AG04450 (cell line): ENCODE measurements at places on chromosomes 4 and X.
A peak's percentile ranks its signal among the peaks of the same experiment; 100 is the strongest.

DNA sequence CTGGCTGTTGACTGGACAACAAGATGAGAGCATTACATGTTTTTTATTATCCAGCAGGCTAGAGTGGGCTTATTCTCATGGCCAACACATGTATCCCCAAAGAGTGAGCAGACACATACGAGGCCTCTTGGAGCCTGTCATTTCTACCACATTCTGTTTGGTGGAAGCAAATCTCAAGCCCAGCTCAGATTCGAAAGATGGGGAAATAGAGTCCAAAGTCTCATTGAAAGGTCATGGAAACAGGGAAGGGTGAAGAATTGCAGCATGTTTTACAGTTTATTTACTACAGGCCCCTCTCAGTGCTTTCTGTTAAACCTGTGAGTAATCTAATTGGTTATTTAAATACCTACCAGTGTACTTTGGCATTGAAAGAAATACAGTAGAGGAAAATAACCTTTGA is 108.6 kb downstream of the FRAS1 start:
- DNase-seq: no peak

DNA sequence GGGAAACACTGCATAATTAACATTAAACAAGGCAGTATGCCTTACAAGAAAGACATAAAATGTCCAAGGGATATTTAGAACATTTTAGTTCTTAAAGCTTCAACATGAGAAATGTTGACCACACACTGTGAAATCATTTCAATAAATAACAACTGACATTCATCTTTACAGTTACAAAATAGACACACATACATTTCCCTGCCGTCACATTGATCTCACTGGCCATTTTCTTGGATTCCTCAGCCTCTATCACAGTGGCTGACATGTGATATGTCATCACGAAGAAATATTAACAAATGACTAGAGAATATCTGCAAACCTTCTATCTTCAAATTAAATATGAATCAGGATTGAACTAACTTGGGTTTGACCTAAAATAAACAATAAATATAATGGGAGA is 1.9 kb downstream of the CXCL2 start:
- no peak for DNase-seq

DNA sequence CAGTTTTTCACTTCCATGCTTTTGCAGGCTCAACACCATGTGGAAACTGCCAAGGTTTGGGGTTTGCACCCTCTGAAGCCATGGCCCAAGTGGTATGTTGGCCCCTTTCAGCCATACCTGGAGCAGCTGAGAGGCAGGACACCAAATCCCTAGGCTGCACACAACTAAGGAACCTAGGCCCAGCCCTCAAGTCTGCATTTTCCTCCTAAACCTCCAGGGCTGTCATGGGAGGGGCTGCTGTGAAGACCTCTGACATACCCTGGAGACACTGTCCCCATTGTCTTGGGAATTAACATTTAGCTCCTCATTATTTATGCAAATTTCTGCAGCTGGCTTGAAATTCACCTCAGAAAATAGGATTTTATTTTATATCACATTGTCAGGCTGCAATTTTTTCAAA is 856.1 kb downstream of the TECRL start:
- DNase-seq: no peak

DNA sequence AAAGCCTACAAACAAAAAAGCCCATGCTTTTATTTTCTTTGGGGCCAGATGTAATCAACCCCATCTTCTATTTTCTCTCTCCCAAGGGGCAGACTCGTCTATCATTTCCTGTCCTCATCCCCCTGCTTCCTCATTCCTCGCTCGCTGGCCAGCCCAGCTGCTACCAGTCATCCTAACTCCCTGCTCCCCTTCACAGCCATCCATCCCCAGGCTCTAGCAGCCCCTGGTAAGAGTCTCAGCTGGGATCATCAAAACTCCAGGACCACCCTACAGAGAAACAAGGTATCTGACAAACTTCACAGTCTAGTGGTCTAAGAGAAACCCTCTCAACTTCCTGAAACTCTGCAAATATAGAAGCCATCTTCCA is 23.6 kb downstream of the SH3KBP1 start:
- DNase-seq: no peak

- no peak for DNase-seq
Observed at GRCh38 chr4:92488496-92488895, 184.7 kb downstream of the GRID2 start.

DNA sequence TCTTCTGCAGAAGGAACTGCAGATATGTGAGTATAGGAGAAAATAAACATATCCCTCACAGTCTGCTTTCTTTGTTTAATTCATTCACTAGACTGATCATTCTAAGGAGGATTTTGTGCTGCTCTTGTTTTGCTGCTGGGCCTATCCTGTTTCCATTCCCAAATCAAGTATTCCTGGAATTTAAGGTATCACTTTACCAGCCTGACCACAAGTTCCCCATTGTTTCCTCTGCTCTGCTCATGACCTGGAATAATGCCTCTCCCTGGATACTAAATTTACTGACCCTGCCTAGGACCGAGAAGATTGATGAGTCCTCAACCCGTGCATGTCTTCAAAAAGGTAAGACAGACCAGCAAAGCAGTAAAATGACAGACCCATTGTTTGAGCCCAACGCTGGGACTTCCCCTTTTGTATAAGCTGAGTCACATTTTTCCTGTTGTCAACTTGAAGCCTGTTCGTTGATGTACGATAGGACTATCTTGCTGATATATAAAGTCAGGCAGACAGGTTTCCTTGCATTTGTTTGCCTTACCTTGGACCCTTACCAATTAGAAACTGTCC is 85.5 kb upstream of the TET2 start:
- no peak for DNase-seq

- no peak for DNase-seq
Observed at GRCh38 chrX:150157291-150157690, 205.8 kb upstream of the MAMLD1 start.

DNA sequence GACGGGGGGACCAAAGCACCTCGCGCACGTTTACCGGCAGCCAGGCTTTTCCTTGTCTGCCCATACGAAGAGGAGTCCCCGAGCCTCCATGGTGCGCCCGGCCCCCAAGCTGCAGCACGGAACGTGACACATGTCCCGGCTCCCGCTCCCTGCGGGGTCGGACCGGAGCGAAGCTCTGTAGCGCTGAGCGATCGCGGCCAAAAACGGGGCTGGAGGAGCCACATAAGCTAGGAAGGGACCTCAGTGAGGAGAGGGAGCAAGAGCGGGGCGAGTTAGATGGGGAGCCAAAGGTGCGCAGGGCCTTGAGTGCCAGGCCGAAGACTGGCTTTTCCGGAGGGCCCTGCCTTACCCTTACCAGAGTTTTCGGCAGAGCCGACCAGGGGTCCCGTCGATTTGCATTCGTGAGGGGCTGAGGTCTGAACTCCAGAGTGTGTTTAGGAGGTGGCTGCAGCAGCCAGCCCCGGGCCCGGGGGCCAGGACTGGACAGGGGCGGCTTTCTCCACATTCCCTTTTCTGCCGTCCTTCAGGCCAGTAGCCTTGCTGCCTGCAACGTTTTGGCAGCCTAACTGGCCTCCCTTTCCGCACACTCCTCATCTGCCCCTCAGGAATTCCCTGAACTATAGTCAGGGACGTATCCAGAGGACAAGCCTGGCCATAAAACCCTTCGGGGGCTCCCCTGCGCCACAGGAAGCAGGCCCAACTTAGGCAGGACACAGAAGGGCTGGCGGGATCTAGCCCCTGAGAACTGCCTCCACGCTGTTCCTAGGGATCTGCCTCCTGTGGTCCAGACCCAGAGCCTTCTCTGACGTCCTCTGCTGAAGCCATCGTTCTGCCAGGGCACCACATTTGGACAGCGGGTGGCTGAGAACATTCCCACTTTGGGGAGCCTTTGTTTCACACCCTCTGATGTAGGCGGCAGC is 689 bp downstream of the SSR4 start:
- no peak for DNase-seq

GRCh38 chr4:77044461-77045150 is 31.2 kb downstream of the CCNI start:
- no peak for DNase-seq

- DNase-seq: peak; percentile 23
Observed at GRCh38 chr4:114156371-114156770, 176.9 kb upstream of the ARSJ start.

GRCh38 chr4:165931741-165932140 is 58.7 kb downstream of the TLL1 start:
- no peak for DNase-seq

GRCh38 chr4:80685214-80685613 is 345.3 kb upstream of the BMP3 start:
- no peak for DNase-seq

GRCh38 chr4:147479786-147480185 is 1.1 kb upstream of the EDNRA start:
- no peak for DNase-seq

GRCh38 chrX:68936126-68936525 is 107.3 kb downstream of the EFNB1 start:
- no peak for DNase-seq

DNA sequence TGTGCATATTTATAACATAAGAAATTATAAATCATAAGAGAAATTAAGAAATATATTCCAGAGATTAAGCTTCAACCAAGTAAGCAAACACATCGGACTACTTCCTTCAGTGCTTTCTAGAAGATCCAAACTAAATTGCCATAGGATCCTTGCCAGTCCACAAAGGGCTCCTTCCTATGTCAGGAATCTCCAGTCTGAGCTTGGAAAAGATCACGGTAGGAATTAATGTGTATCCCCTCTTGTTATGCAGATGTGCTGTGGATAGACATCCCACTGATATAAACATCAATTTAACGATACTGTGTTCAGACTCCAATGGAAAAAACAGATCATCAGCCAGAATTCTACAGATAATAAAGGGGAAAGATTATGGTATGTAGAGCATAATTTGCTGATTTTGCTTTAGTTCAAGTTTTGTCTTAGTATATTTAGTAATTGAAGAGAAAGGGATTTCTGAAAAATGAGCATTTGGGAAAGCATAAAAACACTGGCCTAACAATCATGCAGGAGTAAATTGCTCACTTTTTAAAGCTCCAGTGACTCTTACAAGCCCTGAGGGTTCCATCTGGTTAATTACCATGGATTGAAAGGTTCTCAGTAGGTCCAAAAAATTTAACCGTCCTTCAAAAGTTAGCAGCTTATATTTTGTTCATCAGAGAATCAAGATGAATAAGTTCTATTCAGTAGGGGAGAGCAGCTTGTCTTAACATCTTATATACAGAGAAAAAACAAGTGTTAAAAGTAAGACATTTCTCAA is 65.9 kb downstream of the HHIP start:
- DNase-seq: no peak

DNA sequence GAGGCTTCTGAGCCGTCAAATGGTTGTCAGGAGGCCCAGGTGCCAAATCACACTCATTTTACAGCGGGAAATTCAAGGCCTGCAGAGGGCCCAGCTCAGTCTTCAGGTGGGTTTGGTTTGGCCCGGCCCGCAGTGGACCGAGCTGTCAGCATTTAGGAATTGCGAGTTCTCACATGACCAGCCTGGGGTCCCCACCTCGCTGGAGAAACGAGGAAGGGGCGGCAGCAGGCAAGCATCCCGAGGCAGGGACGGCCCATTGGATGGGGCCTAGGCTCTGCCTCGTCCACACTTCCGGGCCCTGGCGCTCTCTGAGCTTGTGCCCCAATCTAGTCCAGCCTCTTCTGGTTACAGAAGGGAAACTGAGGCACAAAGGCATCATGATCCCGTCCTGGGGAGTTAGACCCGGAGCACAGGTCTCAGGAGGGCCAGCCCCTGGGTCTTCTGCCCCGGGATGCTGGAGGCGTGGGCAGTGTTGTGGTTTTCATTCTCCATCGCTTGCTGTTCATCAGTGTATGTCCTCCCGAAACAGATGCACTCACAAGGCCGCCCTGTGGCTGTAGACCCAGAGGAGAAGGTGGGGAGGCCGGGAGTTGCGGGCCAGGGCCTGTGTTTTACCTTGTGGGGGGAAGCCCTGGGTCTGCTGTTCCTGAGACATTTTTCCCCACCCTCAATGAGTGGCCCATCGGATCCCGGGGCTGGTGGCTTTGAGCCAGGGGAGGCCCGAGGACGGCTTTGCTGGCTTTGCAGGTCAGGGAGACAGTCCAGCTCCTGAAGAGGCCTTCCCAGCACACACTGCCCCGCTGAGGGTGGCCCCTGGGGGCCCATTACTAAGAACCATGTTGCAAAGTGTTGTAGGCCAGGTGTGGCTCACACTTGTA is 8.9 kb downstream of the PSAPL1 start:
- no peak for DNase-seq

DNA sequence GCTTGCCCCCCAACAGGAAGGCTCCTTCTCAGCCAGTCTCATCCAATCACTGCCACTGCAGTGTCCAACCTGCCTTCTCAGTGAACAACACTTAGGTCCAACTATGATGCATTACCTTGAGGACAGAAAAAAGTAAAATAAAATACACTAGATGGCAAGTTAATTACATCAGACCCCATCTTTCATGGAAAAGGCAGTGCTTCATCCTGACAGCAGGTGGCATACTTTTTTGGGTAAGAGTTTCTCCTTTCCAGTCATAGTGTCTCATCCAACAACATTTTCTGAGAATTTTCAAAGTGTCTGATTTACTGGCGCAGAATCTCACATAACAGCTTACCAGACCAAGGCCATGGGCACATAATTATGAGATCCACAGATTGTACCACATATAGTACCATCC is 1742.8 kb downstream of the PCDH7 start:
- DNase-seq: no peak

- no peak for DNase-seq
Observed at GRCh38 chr4:141356321-141356962, 135.7 kb downstream of the ZNF330 start.

GRCh38 chr4:124631760-124632159 is 80.8 kb downstream of the ANKRD50 start:
- peak; percentile 85 for DNase-seq

DNA sequence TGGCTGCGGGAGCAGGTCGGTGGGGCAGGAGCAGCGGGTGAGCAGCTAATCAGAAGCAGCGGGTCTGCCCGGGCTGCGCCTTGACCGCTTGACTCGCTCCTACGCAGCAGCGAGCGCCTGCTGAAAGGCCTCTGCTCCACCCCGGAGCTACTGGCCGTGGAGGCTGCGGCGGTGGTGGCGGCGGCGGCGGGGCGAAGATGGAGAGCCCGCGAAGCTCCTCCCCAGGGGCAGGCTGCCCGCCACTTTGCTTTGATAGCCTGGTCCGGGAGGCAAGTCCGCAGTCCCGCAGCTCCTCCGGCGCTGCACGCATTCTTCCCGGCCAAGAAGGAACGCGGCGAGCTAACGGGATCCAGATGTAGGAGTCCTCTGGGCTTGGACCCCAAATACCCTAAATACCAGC is 36.7 kb downstream of the PJA1 start:
- no peak for DNase-seq

DNA sequence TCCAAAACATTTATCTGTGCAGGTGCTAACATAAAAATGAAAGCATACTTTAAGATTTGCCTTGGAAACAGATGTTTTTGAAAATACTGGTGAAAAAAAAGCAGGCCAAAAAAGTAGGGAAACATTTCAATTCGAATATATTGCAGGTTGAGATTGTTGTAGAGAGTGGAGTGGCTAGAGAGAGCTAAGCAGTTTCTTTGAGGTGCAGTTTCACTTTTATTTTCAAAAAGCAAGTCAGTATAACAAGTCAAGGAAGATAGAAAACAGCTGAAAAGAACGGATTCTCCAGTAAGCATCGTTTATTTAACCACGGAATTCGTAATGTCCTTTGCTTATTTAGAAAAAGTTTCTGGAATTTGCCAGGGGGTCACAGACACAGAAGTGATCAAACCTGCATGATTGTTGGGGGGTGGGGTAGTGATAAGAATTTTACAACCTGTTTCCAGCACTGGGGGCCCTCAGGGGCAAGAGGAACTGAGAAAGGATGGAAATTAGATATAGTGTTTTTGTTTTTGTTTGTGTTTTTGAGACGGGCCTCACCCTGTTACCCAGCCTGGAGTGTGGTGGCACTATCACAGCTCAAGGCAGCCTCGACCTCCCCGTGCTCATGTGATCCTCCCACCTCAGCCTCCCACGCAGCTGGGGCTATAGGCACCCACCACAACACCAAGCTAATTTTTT is 175.0 kb downstream of the TENM3 start:
- no peak for DNase-seq

GRCh38 chr4:24979554-24979953 is 51.2 kb downstream of the LGI2 start:
- no peak for DNase-seq
